Kidney glomerular epithelial cell (primary cell): ENCODE measurements at places on chromosomes 12 and 14.

DNA sequence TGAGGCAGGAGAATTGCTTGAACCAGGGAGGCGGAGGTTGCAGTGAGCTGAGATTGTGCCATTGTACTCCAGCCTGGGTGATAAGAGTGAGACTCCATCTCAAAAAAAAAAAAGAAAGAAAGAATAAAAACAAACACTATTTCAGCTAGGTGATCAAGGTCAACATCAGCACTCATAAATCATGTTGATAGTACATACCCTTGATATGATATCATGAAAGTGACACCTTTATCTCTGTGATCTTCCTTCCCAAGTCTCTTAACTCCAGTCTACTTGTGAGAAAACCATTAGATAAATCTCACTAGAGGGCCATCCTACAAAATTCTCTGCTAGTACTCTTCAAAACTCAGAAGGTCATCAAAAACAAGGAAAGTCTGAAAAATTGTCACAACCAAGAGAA, 44.2 kb upstream of the PTGR2 start:
- DNase-seq = no peak

- no peak for DNase-seq
Observed at GRCh38 chr12:101670007-101670671, 27.3 kb upstream of the CHPT1 start.

DNA sequence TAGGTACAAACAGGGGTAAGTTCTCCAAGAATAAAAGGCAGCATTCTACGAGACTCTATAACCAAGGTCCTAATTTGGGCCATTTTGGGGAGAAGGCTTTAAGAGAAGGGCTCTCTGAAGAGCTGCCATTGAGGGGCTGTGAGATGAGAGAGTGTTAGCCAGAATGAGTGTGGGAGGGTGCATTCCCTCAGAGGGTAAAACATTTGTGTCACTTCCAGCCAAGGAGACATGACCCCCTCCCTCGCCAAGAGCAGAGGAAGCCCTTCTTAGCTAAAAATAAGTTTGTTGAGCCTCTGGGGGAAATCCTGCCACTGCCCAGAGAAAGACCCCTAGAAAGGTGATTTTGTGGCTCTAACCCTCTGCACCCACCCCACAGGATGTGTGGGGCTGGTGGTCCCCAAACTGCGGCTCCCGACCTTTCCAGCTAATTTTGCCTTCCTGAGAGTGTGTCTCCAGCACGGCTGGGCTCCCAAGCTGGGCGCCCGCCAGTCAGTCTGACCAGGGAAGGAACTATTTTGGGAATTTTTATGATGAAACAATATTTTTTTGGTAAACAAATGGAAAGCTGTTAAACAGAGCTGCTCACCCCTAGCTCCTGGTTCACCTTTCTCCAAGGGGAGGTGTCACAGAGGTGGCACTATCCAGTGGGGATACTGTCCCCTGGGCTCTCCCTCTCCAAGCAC, 65.9 kb upstream of the JDP2 start:
- DNase-seq = no peak

DNA sequence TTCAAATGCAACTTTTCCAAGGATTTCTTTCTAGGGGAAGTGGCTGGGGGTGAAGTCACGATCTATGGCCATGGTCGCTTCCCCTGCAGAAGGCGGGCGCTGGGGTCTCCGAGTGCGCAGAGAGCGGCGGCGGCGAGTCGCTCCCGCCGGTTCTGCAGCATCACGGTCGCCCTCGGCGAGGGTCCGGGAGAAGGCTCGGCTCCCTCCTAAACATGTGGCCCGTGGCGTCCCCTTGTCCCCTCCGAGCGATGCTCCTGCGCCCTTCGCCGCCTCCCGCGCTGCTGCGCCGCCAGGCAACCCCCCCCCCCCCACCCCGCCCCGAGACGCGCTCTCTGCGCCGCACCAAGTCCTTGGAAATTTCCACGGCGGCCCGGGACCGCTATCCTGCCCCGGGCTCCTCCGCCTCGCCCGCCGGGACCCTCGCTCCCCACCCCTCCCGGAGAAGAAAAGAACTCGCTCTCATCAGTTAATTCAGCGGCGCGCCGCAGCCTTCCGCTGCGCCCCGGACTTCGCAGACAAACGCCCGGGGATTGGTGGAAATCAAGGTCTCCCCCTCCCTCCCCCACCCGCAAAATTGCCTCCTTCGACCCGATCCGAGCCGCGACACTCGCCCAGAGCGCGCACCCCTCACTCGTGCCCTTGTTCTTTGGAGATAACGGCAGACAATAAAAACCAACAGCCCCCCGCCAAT, at the start of gene ST8SIA1:
Gene ST8SIA1, minus strand, starts transcription at position 298 of the 691 bp plus-strand sequence. CDS start 475 bp downstream, outside the sequence.
- no peak for DNase-seq

DNA sequence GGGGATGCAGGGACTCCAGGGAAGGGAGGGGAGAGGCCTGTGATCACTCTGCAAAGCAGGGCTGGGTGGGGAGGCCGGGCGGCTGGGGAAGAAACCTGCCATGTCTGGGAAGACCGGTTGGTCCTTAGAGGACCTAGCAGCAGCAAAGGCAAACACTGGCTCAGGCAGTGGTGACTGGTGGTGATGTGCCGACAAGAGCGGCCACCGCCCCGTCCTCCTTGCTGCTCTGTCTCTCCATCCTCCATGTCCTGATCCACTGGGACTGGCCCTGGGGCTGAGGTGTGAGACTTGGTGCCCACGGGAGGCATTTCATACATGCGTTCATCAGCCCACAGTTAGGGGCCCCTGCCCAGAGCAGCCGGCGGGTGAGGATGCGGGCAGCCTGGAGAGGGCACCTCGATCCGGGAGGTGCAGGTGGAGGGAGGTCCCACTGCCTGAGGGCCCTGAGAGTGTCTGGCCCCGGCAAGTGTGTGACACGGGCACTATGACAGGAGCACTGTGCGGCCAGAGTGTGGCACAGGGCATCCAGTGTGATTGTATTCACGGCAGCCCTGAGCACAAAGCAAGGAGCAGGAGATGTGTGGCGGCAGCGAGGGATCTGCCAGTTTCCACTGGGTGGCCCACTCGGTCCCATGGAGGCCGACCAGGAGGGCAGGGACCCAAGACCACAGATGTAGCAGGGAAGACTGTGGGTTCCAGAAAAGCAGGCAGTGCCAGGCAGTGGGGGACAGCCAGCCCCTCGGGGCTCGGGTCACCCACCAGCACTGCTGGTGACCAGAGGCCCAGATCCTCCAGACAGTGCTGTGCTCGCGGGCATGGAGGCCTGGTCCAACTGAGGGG, 13.9 kb downstream of the ANKRD9 start:
- no peak for DNase-seq

- DNase-seq = no peak
Observed at GRCh38 chr14:44896275-44897040, 65.3 kb downstream of the KLHL28 start.

DNA sequence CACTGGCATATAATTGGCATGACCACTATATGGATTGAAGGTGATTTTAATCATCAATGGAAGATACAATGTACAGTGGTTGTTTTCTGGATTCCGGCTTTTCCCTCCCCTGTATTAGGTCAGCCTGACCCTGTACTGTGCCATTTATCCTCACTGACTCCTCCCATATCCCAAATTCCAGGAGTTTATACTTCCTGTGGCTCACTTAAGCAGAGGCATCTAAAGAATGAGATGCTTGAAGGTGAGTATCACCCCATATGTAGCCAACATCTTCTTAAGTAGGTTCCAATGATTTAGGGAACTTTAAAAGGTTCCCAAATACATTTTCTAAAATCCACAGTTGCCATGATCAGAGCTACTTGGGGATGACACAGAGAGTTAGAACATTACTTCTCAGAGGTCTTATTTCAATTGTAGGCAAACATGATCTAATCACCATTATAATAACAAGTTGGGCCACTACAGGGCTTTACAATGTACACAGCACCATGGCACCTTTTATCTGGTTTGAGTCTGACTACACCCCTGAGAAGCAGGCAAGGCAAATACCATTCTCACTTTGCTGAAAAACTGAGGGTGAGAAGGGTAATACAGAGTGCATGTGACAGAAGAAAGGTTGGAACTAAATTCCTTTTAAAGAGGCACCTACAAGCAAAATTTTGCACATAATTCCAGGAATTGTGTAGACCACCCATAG, 212.3 kb upstream of the GARIN6 start:
- no peak for DNase-seq

GRCh38 chr12:52835271-52836041, 1.3 kb upstream of the KRT79 start:
- DNase-seq = no peak

DNA sequence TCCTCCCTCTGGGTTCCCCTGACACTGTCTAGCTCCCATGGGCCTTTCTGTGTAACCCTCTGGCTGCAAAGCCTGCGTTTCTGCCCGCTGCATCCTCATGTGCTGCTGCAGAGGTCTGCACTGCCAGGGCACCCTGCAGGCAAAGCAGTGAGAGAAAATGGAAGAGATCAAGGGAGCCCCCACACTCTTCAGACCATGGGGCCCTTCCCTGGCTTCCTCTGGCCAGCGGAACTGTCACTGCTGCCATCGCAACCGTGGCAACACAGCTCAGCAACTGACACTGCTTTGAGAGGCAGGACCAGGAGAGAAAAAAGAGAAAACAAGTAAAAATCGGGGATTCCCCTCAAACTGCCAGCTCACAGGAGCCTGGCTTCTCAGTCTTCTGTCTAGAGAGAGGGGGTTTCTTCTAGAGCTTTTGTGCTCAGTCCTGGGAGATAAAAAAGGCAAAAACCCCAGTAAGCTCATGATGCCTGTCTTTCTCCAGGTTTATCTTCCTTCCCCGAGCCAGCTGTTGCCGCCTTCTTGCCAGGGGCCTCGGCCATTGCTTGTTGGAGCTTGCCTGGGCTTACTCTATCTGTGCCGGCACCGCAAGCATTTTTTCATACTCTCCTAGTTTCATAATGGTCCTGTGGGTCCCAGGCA, 38.9 kb downstream of the C14orf132 start:
- DNase-seq = no peak

- DNase-seq = no peak
Observed at GRCh38 chr14:39423793-39424192, 8.4 kb downstream of the FBXO33 start.

DNA sequence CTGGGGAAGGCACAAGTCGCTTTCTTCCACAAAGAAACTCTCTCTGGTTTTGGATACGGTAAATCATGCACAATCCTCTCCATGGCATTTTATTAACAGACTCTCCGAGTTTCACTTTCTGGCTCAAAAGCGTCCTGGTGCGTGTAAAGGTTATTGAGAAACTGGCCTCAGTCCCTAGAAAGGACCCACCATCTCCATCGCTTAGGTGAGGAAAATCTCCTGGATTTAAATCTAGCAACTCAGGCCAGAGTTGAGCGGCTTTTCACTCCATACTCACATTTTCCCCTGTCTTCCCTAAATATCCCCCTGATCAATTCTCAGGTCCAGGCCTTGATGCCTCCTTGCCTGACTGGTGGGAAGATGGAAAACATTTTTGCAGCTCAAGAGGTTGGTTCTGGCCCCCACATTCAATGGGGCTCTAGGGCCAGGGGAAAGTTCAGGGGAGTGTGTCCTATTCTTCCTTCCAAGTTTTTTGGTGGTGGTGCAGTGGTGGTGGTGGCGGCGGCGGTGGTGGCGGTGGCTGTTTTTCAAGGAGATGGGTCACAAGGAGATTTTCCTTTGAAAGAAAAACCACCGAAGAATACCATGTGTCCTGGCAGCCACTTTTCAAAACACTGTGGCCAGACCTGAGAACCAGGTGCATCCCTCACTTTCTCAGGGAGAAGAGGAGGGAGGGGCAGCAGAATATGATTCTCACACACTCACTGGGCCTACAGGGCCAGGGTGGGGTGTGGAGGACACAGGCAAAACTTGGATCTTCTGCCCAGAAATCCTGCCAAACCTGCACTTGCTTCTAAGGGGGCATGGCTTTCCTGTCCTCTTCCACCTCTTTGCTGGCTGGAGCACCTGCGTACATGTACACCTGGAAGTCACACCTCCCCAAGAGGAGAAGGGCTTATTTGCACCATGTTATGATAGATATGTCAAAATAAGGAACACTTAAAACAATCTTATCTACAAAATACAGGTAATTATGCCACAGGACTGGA, 46.7 kb upstream of the PNMA1 start:
- no peak for DNase-seq

GRCh38 chr12:25819691-25820090, 138.8 kb upstream of the RASSF8 start:
- no peak for DNase-seq

DNA sequence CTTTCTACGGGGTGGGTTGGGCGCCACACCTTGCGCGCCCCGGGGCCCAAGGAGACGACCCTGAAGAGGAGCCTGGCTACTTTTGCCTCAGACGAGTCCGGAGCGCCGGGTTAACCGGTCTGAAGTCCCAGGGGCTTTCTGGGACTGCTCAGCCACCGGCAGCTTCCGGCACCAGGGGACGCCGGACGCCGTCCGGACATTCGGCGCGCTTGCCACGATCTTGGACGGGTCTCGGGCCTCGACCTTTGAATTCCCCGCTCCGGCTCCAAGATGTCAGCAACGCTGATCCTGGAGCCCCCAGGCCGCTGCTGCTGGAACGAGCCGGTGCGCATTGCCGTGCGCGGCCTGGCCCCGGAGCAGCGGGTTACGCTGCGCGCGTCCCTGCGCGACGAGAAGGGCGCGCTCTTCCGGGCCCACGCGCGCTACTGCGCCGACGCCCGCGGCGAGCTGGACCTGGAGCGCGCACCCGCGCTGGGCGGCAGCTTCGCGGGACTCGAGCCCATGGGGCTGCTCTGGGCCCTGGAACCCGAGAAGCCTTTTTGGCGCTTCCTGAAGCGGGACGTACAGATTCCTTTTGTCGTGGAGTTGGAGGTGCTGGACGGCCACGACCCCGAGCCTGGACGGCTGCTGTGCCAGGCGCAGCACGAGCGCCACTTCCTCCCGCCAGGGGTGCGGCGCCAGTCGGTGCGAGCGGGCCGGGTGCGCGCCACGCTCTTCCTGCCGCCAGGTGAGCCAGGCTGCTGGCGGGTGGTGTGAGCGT, at the start of gene ACOT4:
Gene ACOT4, plus strand, starts transcription at position 184 of the 760 bp plus-strand sequence. Its CDS starts 87 bp downstream, at position 271.
- peak; percentile 10 for DNase-seq

GRCh38 chr12:66203820-66204219, 14.8 kb downstream of the IRAK3 start:
- DNase-seq = no peak

GRCh38 chr12:78406213-78406612, 458.4 kb upstream of the SYT1 start:
- DNase-seq = no peak

- no peak for DNase-seq
Observed at GRCh38 chr12:27552235-27552634, 28.2 kb downstream of the PPFIBP1 start.

GRCh38 chr12:114817571-114818425, 133.8 kb upstream of the TBX3 start:
- DNase-seq = no peak

DNA sequence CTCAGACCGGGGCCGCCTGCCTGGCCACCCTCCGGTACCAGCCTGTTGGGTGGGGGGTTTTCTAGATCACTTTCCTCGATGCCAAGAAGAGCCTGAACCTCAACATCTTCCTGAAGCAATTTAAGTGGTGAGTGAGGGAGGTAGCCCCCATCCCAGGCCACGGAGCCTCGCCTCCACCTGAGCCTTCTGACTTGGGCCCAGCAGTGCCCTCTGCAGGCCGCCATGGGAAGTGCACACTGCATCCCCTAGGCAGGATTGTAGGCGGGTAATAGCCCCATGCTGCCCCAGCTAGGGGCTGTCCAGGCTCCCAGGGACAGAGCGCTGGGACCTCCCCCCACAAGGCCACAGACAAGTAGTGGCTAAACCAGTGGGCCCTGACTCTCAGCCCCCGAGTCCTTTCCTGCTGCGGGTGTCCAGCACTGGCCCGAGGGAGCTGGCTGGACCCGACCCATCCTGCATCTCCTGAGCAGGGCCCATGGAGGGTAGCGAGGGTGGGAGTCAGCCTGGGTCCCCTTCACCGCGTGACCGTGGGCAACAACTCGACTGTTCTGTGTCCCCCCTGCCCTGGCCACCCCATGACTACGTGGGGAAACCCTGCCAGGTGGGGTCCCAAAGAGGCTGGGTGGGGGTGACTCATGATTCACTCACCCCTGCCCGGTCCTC, 15.3 kb upstream of the ADSS1 start:
- DNase-seq = peak; percentile 12

GRCh38 chr12:29698756-29699155, 85.0 kb downstream of the TMTC1 start:
- no peak for DNase-seq
